Thyroid gland (tissue), 4 donors: ENCODE measurements at places on chromosomes 2 and 18. TPM values are rescaled to one million over a fixed set of nuclear protein-coding genes. Genes with fewer than 3 reads are reported as not detected.

- DNase-seq, result no peak
- H3K4me1 ChIP-seq, result peaks cover 33% of the 10 kb centered on the region
- no peaks in the 10 kb centered on the region for H3K36me3 ChIP-seq
- H3K4me3 ChIP-seq, result no peak overlapping the region
- no peak overlapping the region for H3K27ac ChIP-seq
Observed at GRCh38 chr18:35028536-35028935, 12.7 kb upstream of the MAPRE2 start.

DNA sequence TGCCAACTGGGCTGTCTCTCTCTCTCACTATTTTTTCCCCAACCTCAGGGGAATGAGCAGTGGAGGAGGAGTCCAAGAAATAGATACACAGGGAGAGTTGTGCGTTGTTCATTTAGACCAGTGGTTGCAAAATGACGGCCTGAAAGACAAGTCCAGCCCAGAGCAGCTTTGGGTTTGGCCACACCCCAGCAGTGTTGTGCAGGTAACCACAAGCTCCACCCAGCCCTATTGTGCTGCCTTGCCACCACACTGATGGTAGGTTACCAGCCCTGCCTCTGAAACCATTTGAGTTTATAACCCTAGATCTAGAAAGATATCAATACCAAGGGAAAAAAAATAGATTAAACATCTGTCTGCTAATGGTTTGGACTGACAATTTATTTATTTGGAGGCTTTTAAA, 144.3 kb downstream of the CMPK2 start:
- no peaks in the 10 kb centered on the region for H3K36me3 ChIP-seq
- H3K27ac ChIP-seq, result no peak overlapping the region
- H3K4me1 ChIP-seq, result no peaks in the 10 kb centered on the region
- H3K27me3 ChIP-seq, result no peaks in the 10 kb centered on the region

DNA sequence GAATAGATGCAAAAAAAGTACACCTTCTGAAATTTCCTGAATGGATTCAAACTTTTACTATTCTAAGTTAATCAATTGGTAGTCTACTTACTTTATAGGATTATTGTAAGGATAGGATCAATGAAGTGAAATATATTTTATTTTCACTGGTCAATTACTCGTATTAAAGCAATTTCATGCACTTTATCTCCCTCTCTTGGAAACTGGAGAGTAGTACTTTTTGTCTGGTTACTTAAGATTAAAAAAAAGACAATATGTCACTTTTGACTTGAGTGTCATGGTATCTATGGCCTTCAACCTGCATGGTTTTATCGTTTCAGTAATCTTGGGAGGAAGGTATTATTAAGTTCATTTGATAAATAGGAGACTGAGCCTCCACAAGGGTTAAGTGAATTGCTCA, 1.0 kb upstream of the KYNU start:
- H3K4me3 ChIP-seq, result no peak overlapping the region
- H3K36me3 ChIP-seq, result no peaks in the 10 kb centered on the region
- DNase-seq, result no peak
- no peaks in the 10 kb centered on the region for H3K27me3 ChIP-seq

DNA sequence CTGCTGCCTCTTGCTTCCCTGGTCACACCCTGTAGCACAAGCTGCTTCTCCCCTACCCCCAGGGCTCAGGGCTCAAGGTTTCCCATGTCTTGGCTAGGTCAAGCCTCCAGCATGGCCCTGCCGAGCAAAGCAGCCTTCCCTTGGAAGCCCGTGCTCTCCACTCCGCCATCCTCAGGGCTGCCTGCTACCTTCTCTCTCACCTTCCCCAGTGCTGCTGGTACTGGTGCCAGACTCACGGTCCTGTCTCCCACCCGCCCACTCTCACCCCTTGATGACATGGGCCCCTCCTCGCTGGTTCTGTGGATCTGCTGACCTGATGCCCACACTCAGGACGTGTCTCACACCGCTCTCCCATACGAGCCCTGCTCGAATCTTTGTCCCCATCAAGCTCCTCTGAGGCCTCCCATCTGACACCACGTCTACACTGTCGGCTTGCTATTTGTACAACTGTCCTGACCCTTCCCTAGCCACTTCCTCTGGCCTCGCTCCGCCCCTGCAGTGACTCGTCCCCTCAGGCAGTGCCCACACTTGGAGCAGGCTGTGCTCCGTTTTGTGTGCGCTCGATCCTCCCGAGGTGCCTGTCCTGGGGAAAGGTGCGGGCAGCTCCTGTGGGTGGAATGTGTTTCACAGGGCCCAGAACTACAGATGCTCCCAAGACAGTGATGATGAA, 49.9 kb downstream of the ZAP70 start:
- peaks cover 14% of the 10 kb centered on the region for H3K36me3 ChIP-seq
- no peaks in the 10 kb centered on the region for H3K27me3 ChIP-seq
- no peak overlapping the region for H3K27ac ChIP-seq
- no peak for DNase-seq

GRCh38 chr18:32974421-32975162, 201.8 kb upstream of the KLHL14 start:
- H3K4me3 ChIP-seq, result no peak overlapping the region
- no peak overlapping the region for H3K27ac ChIP-seq
- H3K36me3 ChIP-seq, result no peaks in the 10 kb centered on the region
- peaks cover 7% of the 10 kb centered on the region for H3K4me1 ChIP-seq
- H3K27me3 ChIP-seq, result no peaks in the 10 kb centered on the region

- H3K27me3 ChIP-seq, result no peaks in the 10 kb centered on the region
- no peak overlapping the region for H3K4me3 ChIP-seq
- H3K36me3 ChIP-seq, result no peaks in the 10 kb centered on the region
- no peak for DNase-seq
Observed at GRCh38 chr18:58632552-58632951, 3.7 kb upstream of the ALPK2 start.

DNA sequence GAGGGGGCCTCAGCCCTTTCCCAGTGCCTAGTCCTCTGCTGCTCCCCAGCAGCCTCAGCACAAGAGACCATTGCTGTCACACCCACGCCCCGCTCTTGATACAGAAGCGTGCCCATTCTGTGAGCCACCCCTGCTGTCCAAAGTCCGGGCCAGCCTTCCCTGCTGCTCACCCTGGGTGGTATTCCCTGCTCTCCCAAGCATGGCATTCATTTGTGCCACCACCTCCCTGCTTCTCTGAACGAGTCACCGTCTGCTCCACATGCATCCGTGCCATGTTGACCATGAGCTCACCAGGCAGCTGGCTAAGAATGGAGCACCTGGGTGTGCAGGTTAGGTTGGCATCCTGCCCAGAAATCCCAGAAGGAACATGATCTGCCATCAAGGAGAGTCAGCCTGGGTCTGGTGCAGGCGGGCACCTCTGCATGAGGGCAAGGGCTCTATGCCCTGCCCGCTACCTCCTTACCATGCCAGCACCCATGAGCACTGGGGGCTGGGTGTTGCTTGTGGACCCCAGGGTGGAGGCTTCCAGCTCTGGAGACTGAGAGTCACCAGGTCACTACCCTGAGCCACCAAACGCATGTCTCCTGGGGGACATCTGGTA, 63.0 kb downstream of the TWIST2 start:
- no peaks in the 10 kb centered on the region for H3K36me3 ChIP-seq
- no peaks in the 10 kb centered on the region for H3K27me3 ChIP-seq
- no peak overlapping the region for H3K27ac ChIP-seq
- H3K4me3 ChIP-seq, result no peak overlapping the region

DNA sequence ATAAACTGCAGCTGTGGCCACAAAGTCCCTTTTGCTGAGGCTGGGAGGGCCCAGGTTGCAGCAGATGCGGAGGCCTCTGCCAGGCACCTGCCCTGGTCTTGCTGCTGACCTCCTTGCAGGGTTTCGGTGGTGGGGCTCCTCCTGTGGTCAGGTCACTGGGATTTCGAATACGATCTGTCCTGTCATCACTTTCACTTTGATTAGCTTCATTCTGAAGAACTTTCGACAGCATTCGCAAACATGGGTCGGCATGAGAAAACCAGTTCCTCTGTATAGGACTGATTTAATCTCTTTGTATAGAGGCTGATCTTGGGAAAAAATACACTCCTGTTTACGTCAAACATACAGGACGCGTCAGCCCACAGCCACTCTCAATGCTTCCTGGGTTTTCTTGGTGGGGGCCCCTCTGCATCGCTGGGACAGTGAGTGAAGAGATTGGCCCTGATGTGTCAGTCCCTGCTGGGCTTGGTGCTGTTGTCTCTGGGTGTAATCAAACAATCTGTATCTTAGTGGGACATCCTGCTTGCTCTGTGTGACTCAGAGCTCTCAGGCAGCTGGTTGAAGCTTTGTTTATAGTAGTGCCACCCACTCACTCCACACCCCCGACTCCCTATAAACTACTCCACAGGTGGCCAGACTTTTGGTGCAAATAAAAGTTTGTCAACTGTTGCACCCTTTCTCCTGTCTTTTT, 209.4 kb upstream of the CXCR4 start:
- no peak overlapping the region for H3K4me3 ChIP-seq
- no peak overlapping the region for H3K27ac ChIP-seq
- DNase-seq, result no peak
- no peaks in the 10 kb centered on the region for H3K27me3 ChIP-seq

DNA sequence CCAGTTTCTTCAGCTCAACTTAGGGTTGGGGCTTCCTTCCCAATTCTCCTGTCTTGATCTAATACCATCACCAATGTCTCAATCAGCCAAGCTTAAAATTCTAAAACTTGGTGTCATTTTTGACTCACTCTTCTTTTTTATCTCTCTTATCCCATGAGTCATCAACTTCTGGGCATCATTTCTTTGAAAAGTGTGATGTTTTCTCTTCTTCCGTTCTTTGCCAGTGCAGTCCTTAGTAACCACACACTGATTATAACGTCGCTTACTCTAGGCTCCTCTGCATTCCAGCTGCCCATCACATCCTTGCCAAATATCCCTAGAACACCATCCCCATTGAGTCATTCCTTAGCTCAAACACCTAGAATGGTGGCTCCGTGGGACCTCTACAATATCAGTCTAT, 27.4 kb upstream of the MRO start:
- peaks cover 8% of the 10 kb centered on the region for H3K4me1 ChIP-seq
- peak overlapping the region; percentile 43 for H3K27ac ChIP-seq
- DNase-seq, result no peak
- no peak overlapping the region for H3K4me3 ChIP-seq
- H3K27me3 ChIP-seq, result no peaks in the 10 kb centered on the region

GRCh38 chr2:171325886-171326585, 107.8 kb downstream of the METTL8 start:
- no peaks in the 10 kb centered on the region for H3K36me3 ChIP-seq
- H3K4me1 ChIP-seq, result no peaks in the 10 kb centered on the region
- DNase-seq, result no peak
- H3K4me3 ChIP-seq, result no peak overlapping the region
- H3K27me3 ChIP-seq, result no peaks in the 10 kb centered on the region

DNA sequence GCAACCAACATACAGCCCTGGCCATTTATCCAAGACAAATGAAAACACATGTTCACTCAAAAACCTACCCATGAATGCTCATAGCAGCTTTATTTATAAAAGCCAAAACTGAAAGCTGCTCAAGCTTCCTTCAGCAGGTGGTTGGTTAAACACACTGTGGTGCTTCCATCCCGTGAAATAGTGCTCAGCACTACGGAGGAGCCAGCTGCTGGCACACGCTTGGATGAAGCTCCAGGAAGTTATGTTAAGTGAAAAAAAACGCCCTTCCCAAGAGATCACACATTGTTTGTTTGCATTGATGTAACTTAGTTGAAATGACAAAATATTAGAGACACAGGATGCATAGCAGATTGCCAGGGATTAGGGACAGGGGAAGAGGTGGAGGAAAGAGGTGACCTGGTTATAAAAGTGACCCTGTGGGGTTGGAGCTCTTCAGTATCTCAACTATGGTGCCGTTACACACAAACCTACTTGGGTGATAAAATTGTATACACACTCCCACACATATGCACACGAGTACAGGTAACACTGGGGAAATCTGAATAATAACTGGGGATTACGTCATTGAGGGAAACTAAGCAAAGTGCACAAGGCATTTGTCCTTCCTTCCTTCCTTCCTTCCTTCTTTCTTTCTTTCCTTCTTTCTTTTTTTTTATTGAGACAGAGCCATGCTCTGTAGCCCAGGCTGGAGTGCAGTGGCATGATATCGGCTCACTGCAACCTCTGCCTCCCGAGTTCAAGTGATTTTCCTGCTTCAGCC, 6.2 kb upstream of the ALPG start:
- no peak overlapping the region for H3K4me3 ChIP-seq
- H3K27ac ChIP-seq, result no peak overlapping the region
- DNase-seq, result no peak
- no peaks in the 10 kb centered on the region for H3K4me1 ChIP-seq
- no peaks in the 10 kb centered on the region for H3K36me3 ChIP-seq

DNA sequence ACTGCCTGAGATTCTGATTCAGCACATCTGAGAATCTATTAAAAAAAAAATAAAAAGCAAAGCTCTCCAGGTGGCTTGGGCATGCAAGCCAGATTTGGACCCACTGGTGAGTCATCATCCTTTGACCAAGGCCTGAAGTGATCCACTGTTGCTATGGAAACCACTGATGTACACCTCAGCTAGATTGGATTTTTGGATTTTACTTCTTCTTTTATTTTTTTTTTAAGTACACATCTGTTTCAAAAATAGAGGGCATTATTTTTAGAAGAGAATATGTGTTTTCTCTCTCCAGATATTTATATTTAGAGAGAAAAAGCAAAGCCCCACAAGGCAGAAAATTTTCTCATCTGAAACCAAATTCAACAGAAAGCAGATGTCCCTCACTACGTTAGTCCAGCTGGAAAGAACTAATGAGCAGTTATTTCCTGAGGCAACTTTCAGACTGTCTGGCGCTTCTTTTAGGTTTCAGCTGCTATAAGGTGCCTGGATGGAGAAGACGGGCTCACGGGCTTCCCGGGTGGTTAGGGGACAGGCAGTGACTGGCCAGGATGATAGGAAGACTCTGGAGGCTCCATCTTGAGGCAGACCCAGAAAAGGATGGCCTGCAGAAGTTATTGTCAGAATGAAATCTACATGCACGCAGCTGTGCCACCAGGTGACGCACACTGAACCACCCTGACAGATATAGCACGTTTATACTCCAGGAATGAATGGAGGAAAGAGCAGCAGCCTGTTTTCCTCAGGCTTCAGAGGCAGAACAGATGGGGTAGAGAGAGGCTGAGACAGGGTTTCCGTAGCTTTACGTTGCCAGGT, 50.5 kb downstream of the MRPL35 start:
- H3K4me1 ChIP-seq, result peaks cover 2% of the 10 kb centered on the region
- H3K27ac ChIP-seq, result no peak overlapping the region
- H3K4me3 ChIP-seq, result no peak overlapping the region
- no peaks in the 10 kb centered on the region for H3K36me3 ChIP-seq
- H3K27me3 ChIP-seq, result no peaks in the 10 kb centered on the region

- no peak overlapping the region for H3K27ac ChIP-seq
- no peak overlapping the region for H3K4me3 ChIP-seq
- no peaks in the 10 kb centered on the region for H3K36me3 ChIP-seq
- no peaks in the 10 kb centered on the region for H3K4me1 ChIP-seq
- no peaks in the 10 kb centered on the region for H3K27me3 ChIP-seq
Observed at GRCh38 chr2:160157861-160158829, 41.9 kb downstream of the ITGB6 start.

Gene SLC40A1
- total RNA-seq, result 117 TPM

Gene PLGLB2
- total RNA-seq, result 1.9 TPM

Gene SAG
- total RNA-seq, result 0.21 TPM

Gene UGT1A9
- not detected for total RNA-seq

Gene ANKRD62
- not detected for total RNA-seq

Gene PJVK
- 7.3 TPM for total RNA-seq

Gene SERPINB13
- total RNA-seq, result not detected

Gene MOGAT1
- total RNA-seq, result not detected
